ENCODE measurements at places on chromosomes 7 and 10. TPM values are rescaled to one million over a fixed set of nuclear protein-coding genes. Genes with fewer than 3 reads are reported as not detected.

- no peak for DNase-seq
Observed at GRCh38 chr7:103690242-103690974, 244.4 kb upstream of the SLC26A5 start.

DNA sequence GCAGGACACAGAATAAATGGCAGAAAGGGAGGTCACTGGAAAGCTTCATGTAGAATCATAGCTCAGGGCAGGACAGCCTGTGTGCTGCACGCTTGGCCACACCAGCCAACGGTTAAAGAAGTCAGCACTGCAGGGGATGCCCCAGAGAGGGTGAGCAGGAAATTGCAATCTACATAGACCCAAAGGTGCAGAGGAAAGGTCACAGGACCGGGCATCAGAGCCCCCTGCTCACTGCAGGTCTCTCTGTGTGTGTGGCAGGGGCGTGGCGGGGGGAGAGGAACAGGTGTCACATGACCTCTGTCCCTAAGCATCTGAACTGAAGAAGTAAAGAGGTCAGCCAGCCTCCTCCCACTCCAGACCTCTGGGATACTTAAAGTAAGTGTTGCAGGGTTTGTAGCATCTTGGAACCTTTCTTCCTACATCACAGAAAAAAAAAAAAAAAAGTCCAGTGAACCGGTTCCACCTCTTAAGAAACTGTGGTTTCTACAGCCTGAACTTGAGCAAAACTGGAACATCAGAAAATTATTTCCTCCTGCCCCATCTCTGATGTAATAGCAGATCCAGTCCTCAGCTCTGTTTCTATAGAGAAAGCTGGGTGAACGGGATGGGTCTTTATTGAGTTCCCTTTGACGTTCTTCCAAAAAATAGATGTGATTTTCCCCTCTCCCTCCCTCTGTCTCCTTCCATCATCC is 64.3 kb downstream of the RGS10 start:
- peak; percentile 66 for DNase-seq

GRCh38 chr7:23373151-23374004 is 74.2 kb downstream of the MALSU1 start:
- peak; percentile 52 for DNase-seq

DNA sequence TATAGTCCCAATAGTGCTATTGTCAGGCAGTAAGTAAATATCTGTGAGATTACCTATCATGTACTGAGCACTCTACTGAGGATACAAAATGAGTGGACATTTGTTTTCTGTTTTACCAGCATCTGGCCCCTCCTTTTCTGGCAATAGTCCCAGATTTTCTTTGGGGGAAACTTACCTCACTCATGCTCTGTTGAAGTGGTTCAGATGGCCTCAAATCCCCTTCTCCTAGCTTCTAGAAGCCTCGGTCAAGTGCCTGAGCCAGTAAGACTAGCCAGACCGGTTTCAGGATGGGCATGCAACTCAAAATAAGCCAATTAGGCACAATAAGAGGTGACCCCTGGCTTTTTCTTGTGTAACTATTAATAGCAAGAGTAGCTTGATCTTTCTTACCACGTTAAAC is 19.7 kb downstream of the TRDMT1 start:
- DNase-seq: no peak

DNA sequence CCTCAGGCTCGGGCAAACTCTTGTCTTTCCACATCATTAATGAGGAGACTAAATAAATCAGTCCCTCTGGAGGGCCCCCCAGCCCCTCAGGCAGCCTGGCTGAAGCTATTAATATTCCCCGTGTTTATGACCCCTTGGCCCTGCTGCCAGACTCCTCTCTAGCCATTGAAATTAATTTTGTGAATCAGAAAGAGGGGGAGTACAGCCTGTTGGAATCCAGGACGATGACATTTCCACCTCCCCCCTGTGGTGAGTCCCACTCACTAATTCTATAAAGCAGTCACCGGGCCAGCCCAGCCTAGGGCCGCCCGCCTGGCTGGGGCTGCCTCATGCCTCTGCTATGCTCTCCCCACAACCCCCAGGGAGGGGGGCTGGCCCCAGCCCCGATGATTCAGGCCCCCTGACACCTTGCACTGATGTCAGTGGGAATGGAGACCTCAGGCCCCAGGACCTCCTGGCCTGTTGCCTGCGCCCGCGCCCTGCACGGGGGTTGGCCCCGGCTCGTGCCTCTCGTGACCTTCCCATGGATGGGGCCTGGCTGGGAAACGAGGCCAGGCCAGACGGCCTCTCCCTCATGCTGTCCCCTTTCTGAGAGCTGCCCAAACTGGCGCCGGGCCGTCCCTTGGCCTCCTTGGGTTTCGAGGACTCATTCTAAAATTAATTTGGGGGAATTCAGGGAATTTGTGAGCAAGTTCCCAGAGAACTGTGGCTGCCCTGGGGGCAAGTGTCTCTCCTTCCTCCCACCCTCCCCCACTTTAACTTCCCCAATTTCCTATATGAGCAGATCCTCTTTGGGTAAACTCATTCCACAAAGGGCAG is 34.0 kb downstream of the TMEM270 start:
- DNase-seq: no peak

DNA sequence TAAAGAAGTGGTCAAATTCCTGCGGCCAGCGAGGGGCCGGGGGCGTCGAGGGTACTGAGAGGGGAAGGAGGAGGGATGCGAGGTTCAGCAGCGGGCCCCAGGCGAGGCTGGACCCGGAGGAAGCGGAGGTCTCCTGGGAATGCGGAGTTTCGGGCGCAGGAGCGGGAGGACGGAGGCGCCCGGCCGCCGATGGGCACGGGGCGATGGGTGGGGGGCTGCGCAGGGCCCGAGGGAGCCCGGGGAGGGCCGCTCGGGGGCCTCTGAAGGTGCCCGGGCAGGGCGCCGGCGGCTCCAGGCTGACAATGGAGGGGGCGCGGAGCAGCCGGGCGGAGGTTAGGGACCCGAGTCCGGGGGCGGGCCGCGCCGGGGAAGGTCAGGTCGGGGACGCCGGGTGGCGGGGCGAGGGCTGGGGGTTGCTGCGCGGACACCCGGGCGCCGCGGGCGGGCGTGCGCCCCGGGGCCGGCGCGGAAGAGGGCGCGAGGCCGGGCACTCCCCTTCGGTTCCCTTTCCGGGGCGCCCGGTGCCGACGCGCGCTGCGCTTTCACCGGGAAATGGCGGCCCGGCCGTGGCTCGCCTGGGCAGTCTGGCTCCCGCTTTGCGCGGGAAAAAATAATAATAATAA is 683 bp downstream of the MACROH2A2 start:
- no peak for DNase-seq

- DNase-seq: no peak
Observed at GRCh38 chr7:104271948-104272347, 56.5 kb upstream of the LHFPL3 start.

DNA sequence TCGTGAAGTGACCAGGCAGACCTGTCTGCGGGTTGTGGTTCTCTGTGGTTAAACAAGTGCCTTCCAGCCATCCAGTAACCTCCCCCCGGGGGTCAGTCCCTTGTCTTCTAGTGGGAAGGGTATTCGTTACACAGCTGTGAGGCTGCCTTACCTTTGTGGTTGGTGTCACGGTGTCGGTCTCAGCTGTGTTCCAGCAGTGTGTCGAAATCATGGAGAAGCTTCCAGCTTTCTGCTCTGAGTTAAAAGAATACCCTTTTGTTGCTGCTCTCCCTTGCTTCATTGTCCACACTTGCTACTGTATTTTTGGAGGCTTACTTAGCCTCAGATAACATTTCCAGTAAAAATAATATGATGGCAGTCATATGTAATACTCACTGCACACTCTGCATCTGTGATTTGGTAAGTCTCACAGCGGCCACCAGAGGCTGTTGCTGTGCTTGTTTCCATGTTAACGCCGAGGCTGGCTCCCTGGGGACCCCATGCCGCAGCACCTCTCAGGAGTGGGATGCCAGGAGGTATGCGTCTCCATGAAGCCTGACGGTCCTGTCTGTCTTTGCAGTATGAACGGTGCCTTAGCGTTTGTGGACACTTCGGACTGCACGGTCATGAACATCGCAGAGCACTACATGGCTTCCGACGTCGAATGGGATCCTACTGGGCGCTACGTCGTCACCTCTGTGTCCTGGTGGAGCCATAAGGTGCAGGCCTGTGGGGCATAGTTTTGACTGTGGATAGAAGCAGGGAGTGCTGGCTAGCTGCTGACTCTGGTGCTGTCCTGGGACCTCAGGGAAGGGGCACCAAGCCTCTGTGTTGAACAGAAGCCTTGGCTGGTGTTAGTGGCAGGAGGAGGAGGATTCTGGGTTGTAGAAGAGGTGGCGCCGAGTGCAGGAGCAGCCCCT is 20.5 kb downstream of the EIF3B start:
- no peak for DNase-seq

- DNase-seq: no peak
Observed at GRCh38 chr10:79030705-79031104, 38.1 kb upstream of the ZMIZ1 start.

DNA sequence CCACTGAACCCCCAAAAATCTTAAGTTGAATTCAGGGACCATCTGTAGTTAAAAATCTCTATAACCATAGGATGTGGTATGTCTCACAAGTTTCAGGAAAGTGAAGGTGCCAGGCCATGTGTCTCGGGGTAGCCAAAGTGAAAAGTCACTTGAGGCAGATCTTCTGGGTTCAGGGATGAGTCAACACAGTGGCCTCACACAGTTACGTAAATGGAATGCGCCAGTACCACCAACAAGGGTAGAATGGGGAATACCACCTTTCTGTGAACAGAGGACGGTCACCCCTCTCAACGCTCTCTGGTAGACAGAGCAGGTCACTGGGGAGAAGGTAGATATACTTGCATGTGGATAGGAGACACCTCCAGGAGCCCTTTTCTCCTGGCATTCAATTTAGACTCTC is 71.4 kb downstream of the ELMO1 start:
- peak; percentile 48 for DNase-seq

DNA sequence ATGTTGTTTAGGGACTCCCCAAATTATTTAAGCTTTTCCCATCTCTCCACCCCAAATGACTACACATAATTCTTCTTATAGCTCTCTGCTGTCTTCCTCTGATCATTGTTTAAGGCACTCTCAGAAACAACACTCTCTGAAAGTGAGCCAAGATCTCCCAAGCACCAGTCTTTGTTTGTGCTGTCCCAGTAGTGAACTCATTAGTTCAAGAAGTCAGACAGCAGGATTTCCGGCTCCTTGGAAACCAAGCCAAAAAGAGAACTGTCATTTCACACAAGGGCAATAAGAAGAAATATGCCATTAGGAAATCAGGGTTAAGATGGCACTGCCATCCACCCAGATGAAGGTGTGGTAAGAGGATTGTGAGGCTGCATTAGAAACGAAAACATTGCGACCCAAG is 83.1 kb downstream of the FZD1 start:
- no peak for DNase-seq

DNA sequence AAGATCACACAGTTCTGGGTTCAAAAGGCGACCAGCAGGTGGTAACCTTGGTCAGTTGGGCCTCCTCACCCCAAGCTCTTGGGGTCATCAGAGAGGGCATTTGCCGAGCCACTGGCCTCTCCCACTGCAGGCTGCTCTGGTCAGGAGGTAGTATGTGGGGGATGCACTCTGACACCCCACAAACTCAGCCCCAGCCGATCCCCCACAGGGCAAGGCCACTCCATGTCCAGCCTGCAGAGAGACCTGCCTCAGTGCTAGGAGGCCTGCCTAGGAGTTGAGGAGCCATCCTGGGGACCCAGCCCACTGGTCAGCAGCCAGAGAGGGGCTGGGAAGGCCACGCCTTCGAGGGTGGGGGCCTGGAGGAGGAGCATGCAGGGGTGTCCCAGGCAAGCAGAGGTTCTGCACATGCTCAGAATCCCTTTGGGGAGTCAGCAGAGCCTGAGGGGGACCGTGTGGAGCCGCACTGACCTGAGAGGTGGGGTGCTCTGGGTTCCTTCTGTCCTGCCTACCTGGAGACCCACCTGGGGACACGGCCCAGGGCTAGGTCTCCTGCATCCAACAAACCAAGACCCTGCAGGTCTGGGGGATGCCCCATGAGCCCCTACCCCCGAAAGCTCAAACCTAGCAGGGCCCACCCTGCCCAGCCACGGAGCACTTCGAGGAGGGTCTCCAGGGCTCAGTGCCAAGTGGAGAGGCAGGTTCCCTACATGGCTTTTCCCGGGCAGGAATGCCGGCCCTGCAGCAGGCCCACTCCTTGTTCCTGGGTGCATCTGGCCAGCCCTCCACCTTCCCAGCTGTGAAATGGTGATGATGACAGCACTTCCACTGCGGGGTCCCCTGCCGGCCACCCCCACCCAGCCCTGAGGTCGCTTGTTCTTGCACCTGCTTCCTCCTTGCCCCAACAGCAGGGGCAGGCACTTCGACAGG is 58.5 kb downstream of the RASGEF1A start:
- peak; percentile 38 for DNase-seq

- no peak for DNase-seq
Observed at GRCh38 chr7:152590481-152590880, 85.5 kb downstream of the XRCC2 start.

DNA sequence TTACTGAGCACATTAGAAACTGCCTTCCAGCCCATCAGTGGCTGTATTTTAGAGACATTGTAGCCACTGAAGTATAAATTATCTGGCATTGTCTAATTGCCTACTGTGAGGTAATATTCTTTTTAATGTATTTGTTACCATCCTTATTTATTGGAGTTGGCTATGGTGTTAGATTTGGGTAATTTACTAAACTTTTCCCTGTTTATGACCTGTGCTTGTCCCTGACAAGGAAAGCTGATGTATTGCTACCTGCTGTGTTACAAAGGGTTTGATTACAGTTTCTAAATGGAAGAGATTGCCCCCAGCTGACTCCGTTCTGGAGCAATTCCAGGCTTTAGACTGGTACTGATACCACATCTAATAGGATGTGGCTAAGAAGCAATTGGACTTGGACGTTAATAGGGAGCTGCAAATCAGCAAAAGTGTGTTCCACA is 12.3 kb upstream of the ASCC1 start:
- no peak for DNase-seq

- DNase-seq: no peak
Observed at GRCh38 chr7:158262284-158263109, 325.1 kb downstream of the PTPRN2 start.

- DNase-seq: no peak
Observed at GRCh38 chr10:57959318-57960006, 308.2 kb downstream of the IPMK start.

CTAGE6 gene
- total RNA-seq: 0.73 TPM

FBXL13 gene
- total RNA-seq: not detected

SEMA3D gene
- not detected for total RNA-seq

GPR26 gene
- total RNA-seq: not detected

PALS2 gene
- total RNA-seq: 28.1 TPM

CRCP gene
- total RNA-seq: 29.4 TPM

WDR86 gene
- 0.29 TPM for total RNA-seq

RPEL1 gene
- total RNA-seq: not detected

GGCT gene
- total RNA-seq: 46.1 TPM

FAM237B gene
- total RNA-seq: not detected

ADAMTS14 gene
- total RNA-seq: 0.15 TPM
